NCI-H526 treated with DMSO at 0.1 percent for 48 hours (cell line): ENCODE measurements at places on chromosomes 4 and X.

- no peak for DNase-seq
Observed at GRCh38 chr4:86970447-86971354, 35.9 kb downstream of the AFF1 start.

- peak; percentile 37 for DNase-seq
Observed at GRCh38 chr4:80471756-80472155, 136.2 kb downstream of the CFAP299 start.

GRCh38 chr4:89773805-89774204 lies 63.2 kb downstream of the SNCA start:
- DNase-seq: no peak

GRCh38 chr4:39539089-39539611 lies 11.9 kb upstream of the UGDH start:
- DNase-seq: peak; percentile 44

- DNase-seq: no peak
Observed at GRCh38 chr4:19807505-19807904, 444.2 kb upstream of the SLIT2 start.

GRCh38 chr4:139050446-139050845 lies 34.9 kb downstream of the NOCT start:
- DNase-seq: no peak

GRCh38 chr4:138298866-138299265 lies 56.7 kb upstream of the SLC7A11 start:
- no peak for DNase-seq

GRCh38 chrX:134753718-134754008 lies 95.4 kb upstream of the PLAC1 start:
- no peak for DNase-seq

- DNase-seq: no peak
Observed at GRCh38 chr4:70629469-70630090, 1.0 kb downstream of the ENAM start.

DNA sequence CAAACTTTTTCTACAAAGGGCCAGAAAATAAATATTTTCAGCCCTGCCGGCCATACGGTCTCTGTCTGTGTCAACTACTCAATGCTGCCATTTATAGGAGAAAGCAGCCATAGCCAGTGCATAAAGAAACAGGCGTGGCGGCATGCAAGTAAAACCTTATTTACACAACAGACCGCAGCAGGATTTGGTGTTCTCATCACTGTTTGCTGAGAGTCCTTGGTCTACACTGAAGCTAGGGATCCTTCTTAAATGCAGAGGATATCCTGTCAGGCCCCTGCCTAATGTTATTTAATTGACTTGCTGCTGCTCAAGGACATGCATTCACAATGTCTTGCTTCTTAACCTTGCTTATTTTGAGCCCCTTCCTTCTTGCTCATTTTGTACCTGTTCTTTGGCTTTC lies 54.7 kb downstream of the CPE start:
- no peak for DNase-seq

DNA sequence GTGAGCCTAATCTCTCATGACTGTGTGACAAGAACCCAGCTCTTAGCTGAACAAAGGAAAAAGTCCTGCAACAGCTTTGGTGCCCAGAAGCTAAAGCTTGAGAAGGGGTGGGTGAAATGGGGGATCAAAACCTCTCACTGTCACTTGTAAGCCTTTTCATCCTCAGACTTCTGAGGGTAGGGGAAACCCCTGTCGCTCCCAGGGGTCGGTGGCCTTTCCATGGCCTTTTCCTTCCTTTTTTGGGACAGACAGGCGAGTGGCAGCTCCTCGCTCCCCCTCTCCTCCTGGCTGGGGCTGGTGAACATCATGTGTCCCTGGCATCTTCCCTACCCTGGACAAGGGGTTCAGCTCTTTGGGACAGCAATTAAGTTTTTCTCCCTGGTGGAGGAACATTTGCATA lies 78.2 kb downstream of the FAM47A start:
- no peak for DNase-seq

GRCh38 chrX:3312109-3312508 lies 34.3 kb downstream of the MXRA5 start:
- DNase-seq: no peak

DNA sequence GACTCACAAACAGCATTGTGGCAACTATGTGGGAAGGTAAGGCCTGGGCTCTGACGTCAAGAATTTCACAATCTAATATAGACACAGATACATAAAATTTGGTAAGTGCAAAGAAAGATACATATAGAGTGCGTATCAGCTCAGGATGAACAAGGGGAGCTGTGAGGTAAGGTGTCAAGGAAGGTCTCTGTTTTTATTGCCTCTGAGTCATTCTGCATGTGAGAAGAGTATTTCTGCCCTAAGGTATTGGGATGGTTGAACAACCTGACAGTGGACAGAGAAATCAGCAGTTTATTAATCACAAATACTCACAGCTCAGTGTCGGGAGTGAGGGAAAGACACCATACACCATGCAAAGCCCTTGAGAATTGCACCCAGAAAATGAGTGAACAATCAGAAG lies 89.8 kb downstream of the COMMD8 start:
- no peak for DNase-seq

GRCh38 chr4:173345648-173346047 lies 11.5 kb upstream of the HMGB2 start:
- DNase-seq: no peak

DNA sequence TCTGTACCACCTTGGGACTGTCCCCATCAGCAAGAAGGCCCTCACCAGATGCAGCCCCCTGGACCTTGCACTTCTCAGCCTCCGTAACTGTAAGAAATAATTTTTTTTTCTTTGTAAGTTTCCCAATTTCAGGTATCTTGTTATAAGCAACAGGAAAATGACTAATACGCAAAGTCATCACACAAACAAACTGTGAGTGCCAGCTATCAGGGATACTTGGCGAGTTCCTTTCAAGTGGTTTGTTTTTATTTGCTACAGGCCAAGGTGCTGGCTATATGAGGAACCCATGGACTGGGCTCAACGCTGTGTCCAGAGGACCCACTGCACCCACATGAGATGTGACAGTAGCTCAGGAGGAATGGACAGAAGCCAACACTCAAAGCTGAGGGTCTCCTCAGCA lies 11.5 kb upstream of the GPM6B start:
- no peak for DNase-seq

DNA sequence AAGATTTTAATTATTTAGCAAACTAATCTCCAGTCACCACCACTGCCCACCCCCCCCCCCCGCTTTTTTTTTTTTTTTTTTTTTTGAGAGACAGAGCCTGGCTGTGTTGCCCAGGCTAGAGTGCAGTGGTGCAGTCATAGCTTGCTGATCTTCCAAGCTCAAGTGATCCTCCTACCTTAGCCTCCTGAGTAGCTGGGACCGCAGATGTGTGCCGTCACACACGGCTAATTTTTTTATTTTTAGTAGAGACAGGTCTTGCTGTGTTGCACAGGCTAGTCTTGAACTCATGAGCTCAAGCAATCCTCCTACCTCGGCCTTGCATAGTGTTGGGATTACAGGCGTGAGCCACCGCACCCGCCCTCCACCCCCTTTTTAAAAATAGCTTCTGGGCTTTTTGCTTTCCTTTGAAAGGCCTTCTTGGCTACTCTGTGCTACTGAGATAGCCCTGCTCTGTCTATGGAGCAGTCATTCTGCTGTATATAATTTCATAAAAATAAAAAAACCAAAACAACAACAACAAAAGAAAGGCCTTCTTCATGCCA lies 18.7 kb downstream of the TXLNG start:
- DNase-seq: no peak

- DNase-seq: no peak
Observed at GRCh38 chrX:74578137-74578536, 36.3 kb downstream of the RLIM start.

- DNase-seq: no peak
Observed at GRCh38 chr4:40672528-40673522, 43.2 kb upstream of the RBM47 start.

GRCh38 chrX:46255046-46255445 lies 290.2 kb downstream of the ZNF674 start:
- DNase-seq: no peak

GRCh38 chr4:91362125-91362524 lies 941.6 kb upstream of the GRID2 start:
- no peak for DNase-seq

- DNase-seq: peak; percentile 78
Observed at GRCh38 chr4:140150636-140150885, 3.4 kb downstream of the MAML3 start.

- DNase-seq: no peak
Observed at GRCh38 chrX:84487365-84488353, 14.6 kb downstream of the HDX start.

DNA sequence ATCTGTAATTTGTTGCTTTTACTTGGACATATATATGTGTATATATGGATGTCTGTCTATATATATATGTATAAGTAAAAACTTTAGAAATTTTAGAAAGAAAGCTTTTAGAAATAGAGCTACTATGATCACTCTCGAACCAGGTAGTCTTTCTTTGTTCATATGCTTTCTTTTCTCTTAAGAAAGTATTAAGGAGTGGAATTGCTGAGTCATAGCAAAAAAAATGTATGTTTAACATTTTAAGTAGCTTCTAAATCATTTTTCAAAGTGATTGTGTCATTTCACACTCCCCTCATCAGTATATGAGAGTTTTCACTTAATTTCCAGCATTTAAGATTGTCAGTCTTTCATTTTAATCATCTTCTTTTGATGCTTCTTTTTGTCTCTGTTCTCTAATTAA lies 447.9 kb upstream of the TECRL start:
- DNase-seq: no peak

DNA sequence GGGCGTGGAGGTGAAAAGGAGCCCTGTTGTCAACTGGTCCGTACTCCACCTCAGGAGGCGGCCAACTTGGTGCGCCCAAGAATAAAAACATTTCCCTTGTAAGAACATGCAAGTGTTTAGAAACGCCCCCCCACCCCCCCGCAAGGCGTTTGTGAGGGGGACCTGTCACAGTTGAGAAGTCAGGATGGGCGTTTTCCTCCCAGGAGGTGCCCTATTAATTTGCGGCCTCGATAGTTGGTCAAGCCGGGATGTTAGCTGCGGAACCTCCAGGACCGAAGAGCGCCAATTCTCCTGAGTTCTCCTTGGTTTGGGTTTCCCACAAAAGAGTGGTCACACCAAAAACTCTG lies 651 bp upstream of the SAP30 start:
- no peak for DNase-seq

DNA sequence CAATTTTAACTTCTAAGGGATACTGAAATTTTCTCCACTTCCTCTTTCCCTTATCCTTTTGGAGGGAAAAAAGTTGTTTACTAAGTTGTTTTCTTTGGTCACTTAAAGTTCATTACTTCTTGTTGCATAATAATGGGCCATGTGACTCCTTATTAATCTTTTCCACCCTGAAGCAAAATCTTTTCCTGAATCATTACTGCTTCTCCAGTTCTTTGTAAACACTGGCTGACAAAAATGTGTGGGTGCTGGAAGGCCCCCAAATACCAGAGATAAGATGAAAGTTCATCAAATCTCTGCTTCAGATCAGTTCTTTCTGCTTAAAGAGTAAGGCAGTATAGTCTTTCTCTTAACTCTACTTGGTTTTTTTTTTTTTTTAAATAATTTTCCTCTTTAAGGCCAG lies 108.9 kb upstream of the NHS start:
- DNase-seq: no peak

GRCh38 chr4:8171984-8172924 lies 13.6 kb upstream of the ABLIM2 start:
- no peak for DNase-seq

DNA sequence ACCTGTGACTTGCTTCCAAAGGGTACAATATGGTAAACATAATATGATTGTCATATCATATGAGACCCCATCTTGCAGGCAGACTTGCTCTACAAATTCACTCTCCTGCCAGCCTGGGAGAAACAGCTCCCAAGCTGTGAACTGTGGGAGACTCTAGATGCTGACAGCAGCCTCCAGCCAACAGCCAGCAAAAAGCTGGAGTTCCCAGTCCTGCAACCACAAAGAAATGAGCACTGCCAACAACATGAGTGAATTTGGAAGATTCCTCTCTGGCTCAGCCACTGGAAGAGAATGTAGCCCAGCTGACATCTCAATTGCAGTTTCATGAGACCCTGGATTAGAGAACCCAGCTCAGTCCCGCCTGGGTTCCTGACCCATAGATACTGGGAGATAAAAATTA lies 145.4 kb downstream of the QDPR start:
- DNase-seq: no peak

DNA sequence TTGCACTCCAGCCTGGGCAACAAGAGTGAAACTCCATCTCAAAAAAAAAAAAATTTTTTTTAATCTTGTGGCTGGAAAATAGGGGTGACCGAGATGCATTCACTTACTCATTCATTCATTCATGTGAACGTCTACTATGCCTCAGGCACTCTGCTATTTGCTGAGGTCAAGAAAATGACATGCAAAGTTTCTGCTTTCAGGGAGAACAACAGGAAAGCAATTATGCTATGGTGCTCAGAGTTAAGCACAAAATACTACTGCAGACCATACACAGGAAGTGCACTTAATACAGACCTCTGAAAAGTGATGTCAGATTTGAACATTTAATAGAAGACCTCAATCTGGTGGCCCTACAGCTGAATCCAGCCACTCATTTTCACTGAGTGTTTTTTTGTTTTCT lies 59.6 kb upstream of the DUSP21 start:
- DNase-seq: no peak

GRCh38 chrX:25016938-25017598 lies 1.3 kb upstream of the ARX start:
- no peak for DNase-seq

DNA sequence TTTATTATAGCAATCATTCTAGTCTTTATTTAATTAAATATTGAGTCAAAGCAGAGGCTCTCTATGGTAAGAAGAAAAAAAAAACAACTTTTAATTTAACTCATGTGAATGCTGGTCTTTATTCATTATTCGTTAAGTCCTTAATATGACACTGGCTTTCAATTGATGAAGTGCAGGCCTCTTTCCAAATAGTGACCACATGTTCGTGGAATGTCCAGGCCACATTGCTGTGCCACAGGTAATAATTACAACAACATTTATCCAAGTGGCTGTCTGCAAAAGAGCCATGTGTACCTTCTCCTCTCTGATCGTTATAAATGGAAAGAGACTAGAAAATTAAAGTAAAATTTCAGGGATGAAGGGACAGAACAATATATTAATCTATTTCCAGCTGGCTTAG lies 220.1 kb upstream of the PABPC4L start:
- DNase-seq: no peak

GRCh38 chrX:40158036-40158706 lies 60.4 kb upstream of the BCOR start:
- no peak for DNase-seq
